ENCODE measurements at places on chromosomes 7 and 10. TPM values are rescaled to one million over a fixed set of nuclear protein-coding genes. Genes with fewer than 3 reads are reported as not detected.

- no peak overlapping the region for H3K4me3 ChIP-seq
- no peaks in the 10 kb centered on the region for H3K27me3 ChIP-seq
- H3K36me3 ChIP-seq, result no peaks in the 10 kb centered on the region
- DNase-seq, result no peak
- H3K4me1 ChIP-seq, result no peaks in the 10 kb centered on the region
Measured at GRCh38 chr7:13604178-13604577, 385.3 kb downstream of the ETV1 start.

- no peaks in the 10 kb centered on the region for H3K4me1 ChIP-seq
- H3K4me3 ChIP-seq, result no peak overlapping the region
- H3K36me3 ChIP-seq, result no peaks in the 10 kb centered on the region
- no peak overlapping the region for H3K27ac ChIP-seq
- DNase-seq, result no peak
Measured at GRCh38 chr7:90736968-90737939, 141.1 kb downstream of the CDK14 start.

DNA sequence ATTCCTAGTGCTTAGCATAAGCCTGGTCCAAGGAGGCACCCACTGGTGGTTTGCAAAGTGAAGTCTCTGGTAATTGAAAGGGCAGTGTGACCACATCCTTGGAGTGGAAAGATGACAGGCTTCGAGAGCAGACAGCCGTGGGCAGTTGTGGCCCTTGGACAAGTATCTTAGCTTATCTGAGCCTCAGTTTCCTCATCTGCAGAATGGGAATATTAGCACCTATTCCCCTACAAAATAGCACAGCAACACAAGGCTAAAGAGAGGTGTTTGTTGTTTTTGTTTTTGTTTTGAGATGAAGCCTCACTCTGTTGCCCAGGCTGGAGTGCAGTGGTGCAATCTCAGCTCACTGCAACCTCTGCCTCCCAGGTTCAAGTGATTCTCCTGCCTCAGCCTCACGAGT is 29.3 kb downstream of the MYL10 start:
- H3K27me3 ChIP-seq, result no peaks in the 10 kb centered on the region
- H3K36me3 ChIP-seq, result no peaks in the 10 kb centered on the region
- no peak overlapping the region for H3K27ac ChIP-seq
- DNase-seq, result no peak
- no peaks in the 10 kb centered on the region for H3K4me1 ChIP-seq

- H3K27me3 ChIP-seq, result no peaks in the 10 kb centered on the region
- H3K4me3 ChIP-seq, result no peak overlapping the region
- H3K27ac ChIP-seq, result peak overlapping the region; percentile 4
- H3K36me3 ChIP-seq, result no peaks in the 10 kb centered on the region
Measured at GRCh38 chr10:44925224-44925623, 14.1 kb downstream of the TMEM72 start.

DNA sequence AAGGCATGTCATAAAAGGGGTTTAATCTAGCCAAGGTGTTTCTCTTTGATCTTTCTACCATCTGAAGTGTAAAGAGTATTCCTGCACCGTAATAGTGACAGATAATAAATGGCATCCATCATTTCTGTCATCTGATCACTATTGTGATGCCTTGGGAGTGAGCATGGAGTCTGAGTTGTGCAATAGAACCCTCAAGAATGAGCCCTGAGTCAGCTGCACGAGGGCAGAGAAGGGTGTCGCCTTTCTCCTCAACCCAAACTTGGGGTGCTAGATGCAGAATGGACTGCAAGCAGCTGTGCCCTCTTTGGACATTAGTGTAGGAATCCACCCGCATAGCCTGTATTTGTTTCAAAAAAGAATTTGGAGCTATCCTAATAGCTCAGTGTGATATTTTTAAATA is 115.2 kb downstream of the ZNF37A start:
- no peaks in the 10 kb centered on the region for H3K36me3 ChIP-seq
- H3K27me3 ChIP-seq, result no peaks in the 10 kb centered on the region
- H3K4me1 ChIP-seq, result no peaks in the 10 kb centered on the region

GRCh38 chr7:121885166-121885920 is 12.4 kb downstream of the PTPRZ1 start:
- H3K4me3 ChIP-seq, result no peak overlapping the region
- H3K4me1 ChIP-seq, result no peaks in the 10 kb centered on the region
- no peak for DNase-seq
- H3K27me3 ChIP-seq, result peaks cover 9% of the 10 kb centered on the region

- DNase-seq, result no peak
- H3K27ac ChIP-seq, result no peak overlapping the region
- no peak overlapping the region for H3K4me3 ChIP-seq
- no peaks in the 10 kb centered on the region for H3K36me3 ChIP-seq
- H3K4me1 ChIP-seq, result no peaks in the 10 kb centered on the region
Measured at GRCh38 chr10:79601939-79602338, 8.8 kb upstream of the SFTPA1 start.

GRCh38 chr7:14432924-14433323 is 443.5 kb upstream of the ETV1 start:
- H3K4me1 ChIP-seq, result peaks cover 13% of the 10 kb centered on the region
- no peaks in the 10 kb centered on the region for H3K36me3 ChIP-seq
- H3K27ac ChIP-seq, result peak overlapping the region; percentile 30
- H3K27me3 ChIP-seq, result no peaks in the 10 kb centered on the region
- no peak overlapping the region for H3K4me3 ChIP-seq

DNA sequence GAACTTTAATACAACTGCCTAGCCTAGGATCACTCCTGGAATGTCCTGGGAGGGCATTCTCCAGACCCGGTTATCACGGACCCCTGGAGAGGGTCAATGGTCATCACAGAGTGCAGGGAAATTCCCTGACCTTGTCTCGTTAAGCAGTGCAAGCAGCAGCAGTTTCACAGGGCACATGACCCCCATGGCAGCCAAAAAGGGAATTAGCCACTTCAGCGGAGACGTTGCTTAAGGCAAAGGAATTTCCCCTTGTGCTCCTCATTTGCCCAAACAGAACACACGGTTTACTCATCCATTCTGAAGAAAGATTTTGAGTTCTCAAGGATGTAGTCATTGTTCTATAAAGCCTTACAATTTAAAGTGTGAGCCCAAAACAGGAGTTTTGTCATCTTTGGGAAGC is 260.3 kb downstream of the SNX13 start:
- H3K4me1 ChIP-seq, result peaks cover 10% of the 10 kb centered on the region
- peak; percentile 72 for DNase-seq
- H3K27me3 ChIP-seq, result no peaks in the 10 kb centered on the region
- H3K4me3 ChIP-seq, result no peak overlapping the region
- no peaks in the 10 kb centered on the region for H3K36me3 ChIP-seq

DNA sequence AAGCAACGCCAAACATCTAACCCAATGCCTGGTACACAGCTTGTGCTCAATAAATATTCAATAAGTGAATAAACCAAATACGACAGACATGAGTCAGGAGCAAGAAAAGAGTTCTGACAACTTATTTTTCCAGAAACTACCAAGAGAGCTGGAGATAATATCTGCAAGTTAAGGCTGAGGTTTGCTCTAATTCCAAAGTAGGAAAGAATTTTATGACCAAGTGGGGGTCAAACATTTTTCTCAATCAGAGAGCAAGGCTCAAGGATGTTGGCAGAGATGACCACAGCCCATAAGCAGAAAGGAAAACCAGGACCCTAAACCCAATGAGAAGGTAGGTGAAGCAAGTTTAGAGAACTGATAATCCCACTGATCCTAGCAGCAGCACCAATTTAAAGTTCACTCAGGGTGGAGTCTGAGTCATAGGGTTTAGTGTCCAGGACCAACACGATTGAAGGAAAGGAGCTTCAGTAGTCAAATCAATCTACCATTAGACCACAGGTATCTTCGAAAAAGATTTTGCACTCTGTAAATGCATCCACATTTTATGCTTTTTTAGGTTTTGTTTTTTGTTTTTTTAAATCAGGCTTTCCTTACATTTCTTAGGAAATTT is 49.3 kb upstream of the KCNIP2 start:
- H3K27me3 ChIP-seq, result no peaks in the 10 kb centered on the region
- H3K4me1 ChIP-seq, result peaks cover 13% of the 10 kb centered on the region
- no peak overlapping the region for H3K27ac ChIP-seq
- H3K4me3 ChIP-seq, result no peak overlapping the region
- DNase-seq, result no peak

DNA sequence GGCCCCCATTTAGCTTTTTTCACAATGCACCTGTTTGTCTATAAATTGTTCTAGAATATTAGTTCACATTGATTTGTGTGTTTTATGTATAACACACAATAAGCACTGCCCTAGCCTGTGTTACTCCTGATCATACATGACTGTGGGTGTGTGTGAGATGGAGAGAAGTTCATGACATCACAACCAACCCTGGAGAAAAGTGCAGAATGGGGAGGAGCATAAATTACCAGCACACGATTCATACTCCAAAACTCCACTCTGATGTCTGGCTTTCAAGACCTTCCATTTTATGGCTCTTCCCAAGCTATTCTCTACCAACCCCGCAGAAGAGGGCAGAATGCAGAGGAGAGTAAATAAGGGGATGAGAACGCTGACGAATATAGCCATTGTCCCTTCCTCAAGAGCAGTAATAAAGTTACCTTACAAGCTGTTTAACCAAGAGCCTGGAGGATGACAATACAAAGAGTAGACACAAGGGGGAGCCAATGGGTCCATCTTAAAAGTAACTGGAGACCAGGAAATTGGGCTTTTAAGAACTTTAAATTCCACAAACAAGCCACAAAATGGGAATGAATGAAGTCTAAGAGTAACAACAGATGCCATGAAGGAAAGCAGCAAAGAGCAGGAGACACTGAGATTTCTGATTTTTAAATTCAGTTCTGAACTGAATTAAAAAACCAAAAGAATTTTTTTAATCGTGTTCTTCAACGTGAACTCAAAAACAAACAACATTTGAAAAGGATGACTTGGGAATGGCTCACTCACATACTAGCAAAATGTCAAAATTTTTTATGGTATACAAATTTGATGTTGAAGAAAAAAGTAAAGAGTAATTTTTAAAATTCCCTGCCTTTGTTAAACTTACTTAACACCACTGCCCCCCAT is 159.6 kb downstream of the PARD3 start:
- peak; percentile 89 for DNase-seq
- H3K4me3 ChIP-seq, result no peak overlapping the region
- H3K27ac ChIP-seq, result no peak overlapping the region
- peaks cover 14% of the 10 kb centered on the region for H3K4me1 ChIP-seq

GRCh38 chr7:124514471-124514870 is 251.1 kb downstream of the GPR37 start:
- H3K36me3 ChIP-seq, result no peaks in the 10 kb centered on the region
- no peak for DNase-seq
- H3K4me3 ChIP-seq, result no peak overlapping the region
- H3K4me1 ChIP-seq, result no peaks in the 10 kb centered on the region
- H3K27ac ChIP-seq, result no peak overlapping the region

DNA sequence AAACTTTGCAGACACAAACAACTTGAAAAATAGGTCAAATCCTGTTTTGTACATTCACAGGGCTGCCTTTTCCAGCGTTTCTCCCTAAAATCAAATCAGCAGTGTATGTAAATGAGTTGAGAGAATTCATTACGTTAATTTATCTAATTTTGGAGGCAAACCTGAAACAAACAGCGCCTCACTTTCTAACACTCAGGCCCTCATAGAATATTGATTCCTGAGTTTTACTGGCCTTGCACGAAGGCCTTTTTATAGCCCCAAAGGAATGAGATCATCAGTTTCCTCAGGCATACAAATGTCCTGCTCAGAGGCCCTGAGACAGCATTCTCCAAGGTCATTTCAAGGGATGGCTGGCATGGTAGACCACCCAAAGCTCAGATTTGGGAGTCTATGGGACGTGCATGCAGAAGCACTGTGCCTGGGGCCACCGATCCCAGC is 131.7 kb upstream of the CHST15 start:
- no peaks in the 10 kb centered on the region for H3K27me3 ChIP-seq
- H3K4me1 ChIP-seq, result no peaks in the 10 kb centered on the region
- H3K4me3 ChIP-seq, result no peak overlapping the region
- no peaks in the 10 kb centered on the region for H3K36me3 ChIP-seq

DNA sequence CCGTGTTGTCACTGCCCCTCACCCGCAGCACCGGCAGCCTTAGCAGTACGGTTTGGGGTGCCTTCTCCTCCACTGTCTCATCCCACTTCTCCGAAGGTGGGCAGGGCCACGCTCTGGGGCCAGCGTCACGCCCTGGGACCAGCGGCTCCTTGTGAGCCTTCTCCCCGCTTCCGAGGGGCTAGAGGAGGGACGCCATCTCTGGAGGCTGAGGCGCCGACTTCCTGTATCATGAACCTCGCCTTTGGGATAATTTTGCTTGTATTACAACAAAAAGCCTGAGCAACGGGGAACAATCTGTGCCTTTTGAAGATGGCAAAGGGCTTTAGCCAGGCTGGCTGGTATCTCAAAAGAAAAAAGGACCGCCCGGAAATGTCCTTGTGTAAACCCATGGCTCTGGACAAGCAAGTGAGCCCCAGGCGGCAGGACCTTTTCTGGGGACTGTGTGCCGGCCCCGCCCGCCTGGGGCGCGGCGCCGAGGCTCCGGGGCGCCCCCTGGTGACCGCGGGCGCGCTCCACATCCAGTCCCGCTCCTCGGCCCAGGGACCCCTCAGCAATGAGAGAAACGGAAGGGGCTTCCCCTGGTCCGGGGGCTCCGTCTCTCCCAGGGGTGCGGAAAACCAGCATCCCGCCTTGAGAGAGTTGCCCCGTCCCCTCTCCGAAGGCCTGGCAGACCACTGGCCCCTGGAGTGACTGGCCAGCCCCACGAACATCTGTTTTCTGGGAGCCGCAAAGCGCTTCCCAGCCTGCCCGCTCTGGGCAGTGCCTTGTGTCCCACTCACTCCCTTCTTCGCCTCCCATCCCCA is 3.8 kb downstream of the DEPP1 start:
- peaks cover 25% of the 10 kb centered on the region for H3K4me1 ChIP-seq
- no peaks in the 10 kb centered on the region for H3K36me3 ChIP-seq
- no peak overlapping the region for H3K27ac ChIP-seq
- peak; percentile 90 for DNase-seq

DNA sequence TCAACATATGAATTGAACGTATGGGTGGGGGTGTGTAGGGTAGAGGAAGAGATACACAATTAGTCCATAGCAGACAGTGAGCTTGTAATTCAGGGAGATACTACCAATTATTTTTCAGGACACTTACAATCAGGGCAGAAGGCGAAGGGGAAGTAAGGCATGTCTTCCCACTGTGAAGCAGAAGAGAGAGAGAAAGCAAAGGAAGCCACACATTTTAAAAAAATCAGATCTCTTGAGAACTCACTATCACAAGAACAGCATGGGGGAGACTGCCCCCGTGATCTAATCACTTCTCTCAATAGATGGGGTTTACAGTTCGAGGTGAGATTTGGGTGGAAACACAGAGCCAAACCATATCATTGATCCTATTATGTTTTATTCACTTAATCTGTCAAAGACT is 116.4 kb upstream of the RPA3 start:
- H3K27me3 ChIP-seq, result no peaks in the 10 kb centered on the region
- H3K36me3 ChIP-seq, result no peaks in the 10 kb centered on the region
- no peak overlapping the region for H3K4me3 ChIP-seq
- H3K27ac ChIP-seq, result no peak overlapping the region

GRCh38 chr10:48606530-48607355 is 1.9 kb upstream of the ARHGAP22 start:
- no peaks in the 10 kb centered on the region for H3K36me3 ChIP-seq
- no peak overlapping the region for H3K27ac ChIP-seq
- peak; percentile 34 for DNase-seq

ACTR1A gene
- 127 TPM for total RNA-seq

TMEM168 gene
- 6.8 TPM for total RNA-seq

SDK1 gene
- total RNA-seq, result 22.7 TPM

MASTL gene
- 54.3 TPM for total RNA-seq

GSTK1 gene
- 63.7 TPM for total RNA-seq
